Ovary (tissue), 10 donors: ENCODE measurements at places on chromosomes 11 and 22.

- DNase-seq, result no peak
These were observed 363.0 kb downstream of the SHANK2 start for GRCh38 chr11:70889411-70889810.

GRCh38 chr11:16902781-16903378 lies 111.3 kb downstream of the PLEKHA7 start:
- no peak for DNase-seq

- DNase-seq, result no peak
These were observed 63.1 kb downstream of the MTNR1B start for GRCh38 chr11:93032580-93032979.

DNA sequence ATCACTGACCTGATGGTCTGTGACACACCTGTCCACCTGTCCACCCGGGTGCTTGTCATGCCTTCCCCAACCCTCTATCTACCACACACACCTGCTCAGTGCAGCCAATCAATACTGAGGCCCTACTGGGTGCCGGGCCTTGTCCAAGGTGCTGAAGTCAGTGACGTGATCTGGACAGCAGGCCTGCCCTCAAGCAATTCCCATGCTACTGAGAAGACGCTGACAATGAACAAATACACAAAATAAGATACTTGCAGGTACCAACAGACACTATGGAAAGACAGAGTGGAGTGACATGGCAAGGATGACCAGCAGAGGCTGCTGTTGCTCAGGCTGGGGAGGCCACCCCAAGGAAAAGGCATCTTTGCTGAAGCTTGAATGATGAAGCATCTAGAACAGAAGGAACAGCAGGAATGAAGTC lies 21.2 kb downstream of the PLAAT3 start:
- peak; percentile 61 for DNase-seq

GRCh38 chr22:36343070-36343719 lies 44.6 kb downstream of the MYH9 start:
- no peak for DNase-seq

DNA sequence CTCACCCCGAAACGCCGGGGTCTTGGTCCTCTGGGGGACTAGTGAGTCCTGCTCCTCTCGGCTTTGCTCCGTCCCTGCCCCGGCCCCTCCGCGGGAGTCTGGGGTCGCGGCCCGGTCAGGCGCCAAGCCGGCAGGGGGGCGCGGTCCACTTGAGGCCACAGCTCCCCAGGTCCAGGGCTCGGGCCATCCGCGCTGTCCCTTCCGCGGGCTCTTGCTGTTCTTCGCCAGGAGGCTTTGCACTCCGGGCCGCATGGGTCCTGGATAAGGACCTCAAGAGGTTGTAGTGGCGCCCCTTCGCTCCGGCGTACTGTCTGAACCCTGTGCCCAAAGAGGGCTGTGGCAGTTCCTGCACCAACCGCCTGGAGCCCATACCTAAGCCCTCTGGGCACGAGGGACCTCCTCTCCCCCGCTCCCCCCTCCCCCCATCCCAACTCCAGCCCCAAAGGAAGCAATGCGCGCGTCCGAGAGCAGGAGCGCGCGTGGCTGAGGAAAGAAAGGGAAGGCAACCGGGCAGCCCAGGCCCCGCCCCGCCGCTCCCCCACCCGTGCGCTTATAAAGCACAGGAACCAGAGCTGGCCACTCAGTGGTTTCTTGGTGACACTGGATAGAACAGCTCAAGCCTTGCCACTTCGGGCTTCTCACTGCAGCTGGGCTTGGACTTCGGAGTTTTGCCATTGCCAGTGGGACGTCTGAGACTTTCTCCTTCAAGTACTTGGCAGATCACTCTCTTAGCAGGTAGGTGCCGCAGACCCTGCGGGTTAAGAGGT lies at the start of gene ADM:
Gene ADM (plus strand): TSS at position 579 of the 767 bp plus-strand sequence. CDS start 628 bp downstream, outside the sequence.
- DNase-seq, result peak; percentile 90
